HFF-Myc (cell line): ENCODE measurements at places on chromosomes 16 and 17.

DNA sequence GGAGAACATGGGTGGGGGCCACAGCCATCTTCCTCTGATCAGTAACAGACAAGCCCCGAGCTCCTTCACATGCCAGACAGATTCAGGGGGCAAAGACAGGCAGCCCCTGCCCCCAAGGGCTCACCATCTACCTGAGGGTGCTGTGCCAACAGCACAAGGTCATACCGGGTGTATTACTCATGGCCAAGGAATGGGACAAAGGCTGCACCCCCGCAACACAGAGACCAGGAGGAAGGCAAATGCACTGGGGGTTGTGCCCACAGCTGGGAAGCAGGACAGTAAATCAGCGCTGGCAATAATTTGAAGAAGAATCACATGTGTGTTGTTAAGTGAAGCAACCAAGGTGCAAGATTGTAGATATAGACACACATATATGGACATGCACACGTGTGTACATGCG lies 137.1 kb downstream of the C16orf95 start:
- DNase-seq, result no peak

DNA sequence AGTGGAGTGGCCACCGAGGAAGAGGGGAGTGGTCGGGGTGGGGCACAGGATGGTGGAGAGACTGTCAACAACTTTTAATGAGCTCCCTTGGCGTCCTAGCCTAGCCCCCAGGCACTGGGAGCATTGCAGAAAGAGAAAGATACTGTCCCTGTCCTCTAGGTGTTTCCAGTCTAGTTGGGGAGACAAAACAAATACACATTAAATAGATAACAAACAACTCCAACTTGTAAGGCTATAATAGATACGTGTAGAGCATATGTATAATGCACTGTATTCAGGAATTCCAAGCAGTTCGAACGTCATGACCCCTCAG lies 435 bp upstream of the UBE2O start:
- no peak for DNase-seq

- DNase-seq, result peak; percentile 49
Observed at GRCh38 chr17:35849469-35850348, 19.0 kb downstream of the HEATR9 start.

DNA sequence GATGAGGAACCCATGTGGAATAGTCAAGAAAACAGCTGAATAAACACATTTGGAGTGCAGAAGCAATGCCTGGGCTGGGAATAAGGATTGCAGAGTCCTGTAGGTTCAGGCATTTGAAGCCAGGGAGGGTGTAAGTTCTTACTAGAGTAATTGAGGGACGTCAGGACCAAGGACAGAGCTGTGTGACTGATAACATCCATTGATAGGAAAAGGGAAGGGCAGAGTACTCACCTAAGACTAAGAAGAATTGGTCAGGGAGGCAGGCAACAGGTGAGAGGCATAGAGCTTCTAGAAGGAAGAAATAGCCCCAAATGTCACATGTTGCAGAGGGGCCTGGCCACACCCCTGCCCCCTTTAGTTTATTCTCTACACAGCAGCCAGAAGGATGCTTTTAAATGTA lies 79.8 kb upstream of the TMEM132E start:
- peak; percentile 9 for DNase-seq

DNA sequence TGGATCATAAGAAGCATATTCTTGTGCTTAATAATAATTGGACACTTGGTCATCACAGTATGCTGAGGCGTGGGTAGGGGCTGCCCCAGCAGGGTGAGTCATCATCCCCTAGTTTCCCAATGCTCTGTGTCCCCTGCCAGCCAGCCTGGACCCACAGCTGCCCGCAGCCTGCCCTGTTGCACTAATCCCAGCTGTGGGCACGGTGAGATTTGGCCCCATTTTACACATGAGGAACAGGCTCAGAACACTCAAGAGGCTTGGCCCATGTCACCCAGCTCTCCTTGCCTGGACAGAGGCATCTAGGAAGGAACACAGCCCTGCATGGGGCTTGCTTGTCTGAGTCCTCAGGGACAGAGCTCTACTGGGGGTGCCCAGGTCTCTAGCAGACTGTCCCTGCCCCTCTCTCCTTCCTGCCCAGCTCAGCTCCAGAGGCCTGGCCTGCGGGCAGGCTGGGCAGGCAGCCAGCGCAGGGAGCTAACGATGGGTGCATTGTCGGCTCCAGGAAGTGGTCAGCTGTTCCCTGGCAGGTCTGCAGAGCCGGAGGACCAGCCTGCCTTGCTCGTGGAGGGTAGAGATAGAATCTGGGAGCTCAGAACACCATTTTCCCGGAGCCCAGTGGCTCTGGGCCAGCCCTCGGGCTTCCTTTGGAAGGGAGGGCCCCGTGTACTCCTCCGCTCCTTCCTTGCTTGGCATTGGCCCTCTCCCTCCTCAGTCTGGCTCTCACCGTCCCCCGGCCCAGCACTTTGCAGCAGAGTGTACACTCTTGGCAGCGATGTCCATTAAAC lies 189.4 kb downstream of the RAB11FIP4 start:
- no peak for DNase-seq

DNA sequence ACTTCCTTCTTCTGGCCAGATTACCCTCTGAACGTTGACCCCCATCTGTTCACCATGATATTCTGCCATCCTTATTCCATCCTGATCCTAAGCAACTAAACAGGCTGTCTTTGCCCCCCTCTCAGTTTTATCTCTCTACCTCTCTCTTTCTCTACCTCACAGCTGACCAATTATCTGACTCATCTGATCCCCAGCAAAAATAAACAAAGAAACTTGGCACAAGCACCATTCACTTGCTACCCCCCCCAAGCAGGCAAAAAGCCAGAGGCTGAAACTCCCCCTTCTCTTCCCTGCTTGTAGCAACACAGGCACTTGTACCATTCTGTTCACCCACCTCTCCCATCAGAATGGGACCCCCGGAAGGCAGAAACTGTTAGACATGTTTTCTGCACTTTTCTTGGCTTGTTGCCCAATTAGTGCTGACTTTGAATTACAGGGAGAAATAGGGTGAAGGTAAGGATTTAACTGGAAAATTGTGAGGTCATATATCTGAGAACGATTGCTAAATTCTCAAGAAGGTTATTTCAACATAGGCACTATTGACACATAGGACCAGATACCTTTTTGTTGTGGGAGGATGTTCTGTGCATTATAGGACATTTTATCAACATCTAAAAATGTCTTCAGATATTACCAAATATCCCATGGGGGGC lies 163.2 kb downstream of the TOX3 start:
- DNase-seq, result no peak

DNA sequence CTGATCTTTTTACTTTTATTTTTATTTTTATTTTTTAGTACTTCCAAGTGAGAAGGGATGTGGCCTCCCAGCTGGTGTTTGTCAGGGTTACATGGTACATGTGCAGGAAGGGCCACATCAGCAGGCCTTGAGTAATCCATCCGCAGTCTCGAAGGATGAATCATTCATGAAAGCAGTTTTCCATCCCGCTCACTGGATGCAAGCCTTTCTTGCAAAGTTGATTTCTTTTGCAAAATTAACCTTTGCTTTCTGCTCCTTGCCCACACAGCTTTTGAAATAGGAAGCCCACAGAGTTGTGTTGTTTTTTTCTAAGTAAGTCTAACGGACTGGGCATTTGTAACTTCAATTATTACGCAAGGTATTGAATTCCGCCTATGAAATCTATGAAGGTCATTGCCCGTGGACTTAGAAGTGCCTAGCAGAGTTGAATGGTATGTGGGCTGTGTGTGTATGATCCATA lies 157.4 kb downstream of the PRKCA start:
- DNase-seq, result peak; percentile 95

GRCh38 chr17:18031955-18032354 lies 7.0 kb downstream of the ATPAF2 start:
- DNase-seq, result no peak

- peak; percentile 20 for DNase-seq
Observed at GRCh38 chr16:31273676-31274075, 13.9 kb downstream of the ITGAM start.

- DNase-seq, result no peak
Observed at GRCh38 chr16:24975428-24975889, 39.7 kb downstream of the ARHGAP17 start.

DNA sequence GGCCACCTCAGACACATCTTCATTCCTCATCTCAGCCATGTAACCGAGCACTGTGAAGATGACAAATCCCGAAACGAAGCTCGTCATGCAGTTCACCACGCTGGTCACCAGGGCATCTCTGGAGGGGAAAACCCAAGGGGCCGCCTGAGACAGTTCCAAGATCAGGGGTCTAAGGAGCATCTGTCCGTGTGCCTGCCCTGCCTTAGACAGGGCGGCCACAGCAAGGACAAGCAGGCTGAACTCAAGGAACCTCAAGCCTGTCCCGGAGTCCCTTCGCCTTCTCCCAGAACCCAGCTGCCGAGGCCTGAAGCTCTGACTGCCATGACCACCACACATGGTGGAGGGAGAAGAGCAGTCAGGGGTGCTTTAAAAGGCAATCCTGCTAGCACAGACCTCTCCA lies 22.7 kb downstream of the SLC6A4 start:
- no peak for DNase-seq
